ENCODE measurements at places on chromosomes 3 and 15.

DNA sequence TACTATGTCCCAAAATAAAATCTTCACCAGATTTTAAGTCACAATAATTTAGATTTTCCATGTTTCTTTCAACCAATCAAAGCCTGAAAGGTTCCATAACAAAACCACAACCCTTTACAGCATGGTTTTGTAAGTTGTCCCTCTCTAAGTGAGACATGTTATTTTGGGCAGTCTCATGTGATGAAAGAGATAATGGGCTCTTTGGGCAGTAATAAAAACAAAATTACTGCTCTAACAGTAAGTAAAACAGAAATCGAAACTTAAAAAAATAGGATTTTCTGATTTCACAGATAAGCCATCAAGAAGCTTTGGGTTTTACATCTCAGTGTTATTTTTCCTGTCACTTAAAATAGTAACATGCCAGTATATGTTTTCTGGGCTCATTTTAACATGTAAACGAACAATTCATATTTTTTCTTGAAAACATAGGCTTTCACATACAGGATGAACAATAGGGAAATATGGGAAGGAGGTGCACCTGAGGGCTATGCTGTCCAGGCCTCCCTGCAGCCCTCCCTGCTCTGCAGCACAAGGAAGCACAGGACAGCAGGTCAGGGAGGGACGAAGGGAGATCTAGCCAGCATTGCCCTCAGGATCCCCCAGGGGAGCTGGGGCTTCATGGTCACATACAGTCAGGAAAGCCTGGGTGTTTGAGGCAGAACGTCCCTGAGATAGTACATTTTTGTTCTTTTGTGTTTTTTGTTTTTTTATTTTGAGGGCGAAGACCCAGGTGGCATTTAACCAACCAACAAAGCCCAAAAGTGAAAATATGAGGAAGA lies 157.4 kb downstream of the SHOX2 start:
- DNase-seq = no peak

DNA sequence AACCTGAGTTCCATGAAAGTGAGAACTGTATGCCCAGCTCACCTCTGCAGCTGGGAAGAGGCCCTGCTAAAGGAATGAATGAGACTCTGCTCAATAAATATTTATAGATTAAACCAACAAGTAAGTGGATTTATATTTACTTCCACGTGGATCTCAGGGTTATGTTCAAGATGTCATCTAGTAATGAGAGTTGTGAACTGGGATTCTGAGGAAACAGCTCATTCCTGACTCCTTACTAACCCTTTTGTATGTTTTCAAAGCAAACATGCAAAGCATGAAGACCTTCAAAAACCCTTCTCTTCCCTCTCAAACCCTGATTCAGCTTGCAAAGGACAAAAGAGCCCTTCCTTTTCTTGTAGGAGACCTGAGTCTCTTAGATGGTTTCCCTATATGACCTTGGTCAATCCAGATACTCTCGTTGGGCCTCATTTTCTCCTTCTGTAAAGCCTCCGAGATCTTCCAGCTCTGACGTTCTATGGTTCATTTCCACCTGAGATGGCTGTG lies 53.4 kb downstream of the LSM3 start:
- no peak for DNase-seq

DNA sequence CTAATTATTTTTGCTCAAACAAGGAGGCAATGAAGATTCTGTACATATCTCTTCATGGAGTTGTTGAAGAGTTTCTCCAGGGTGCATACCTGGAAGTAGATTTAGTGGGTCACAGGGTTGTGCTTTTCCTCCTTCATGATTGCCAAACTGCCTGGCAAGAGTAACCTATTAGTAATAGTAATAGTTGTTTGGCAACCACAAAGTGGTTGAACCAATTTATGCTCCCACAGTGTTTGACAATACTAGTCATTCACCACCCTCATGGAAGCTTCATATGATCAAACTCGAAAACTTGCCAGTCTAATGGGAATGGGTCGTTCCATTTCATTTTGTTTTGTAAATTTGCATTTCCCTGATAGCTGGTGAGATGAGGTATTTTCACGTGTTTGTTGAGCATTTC lies 57.8 kb downstream of the TLE3 start:
- DNase-seq = no peak

DNA sequence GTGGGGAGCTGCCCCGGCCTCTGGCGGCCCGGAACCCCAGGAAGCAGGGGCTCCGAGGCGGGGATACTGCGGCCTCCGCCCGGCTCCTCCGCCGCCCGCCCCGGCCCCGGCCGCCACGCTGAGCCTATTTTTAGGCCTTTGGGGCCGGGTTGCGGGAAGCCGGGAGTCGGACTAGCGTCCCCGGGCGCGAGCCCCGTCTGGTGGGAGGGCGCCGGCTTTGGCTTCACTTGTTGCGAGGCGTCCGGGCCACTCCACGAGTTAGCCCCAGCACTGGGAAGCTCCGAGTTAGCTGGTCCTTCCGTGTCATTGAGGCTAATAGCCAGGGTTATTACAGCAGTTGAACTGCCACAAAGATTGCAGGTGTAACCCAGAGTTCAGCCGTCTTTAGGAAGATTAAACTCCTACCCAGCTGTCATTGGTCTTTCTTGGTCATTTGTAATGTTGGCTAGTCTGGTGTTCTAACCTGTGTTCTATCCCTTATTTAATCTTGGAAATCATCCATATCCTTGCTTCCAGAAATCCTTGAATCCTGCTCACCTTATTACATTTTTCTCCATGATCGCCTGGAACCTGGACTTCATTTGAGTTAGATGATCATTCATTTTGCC lies 791 bp downstream of the GYG1 start:
- DNase-seq = peak; percentile 28

DNA sequence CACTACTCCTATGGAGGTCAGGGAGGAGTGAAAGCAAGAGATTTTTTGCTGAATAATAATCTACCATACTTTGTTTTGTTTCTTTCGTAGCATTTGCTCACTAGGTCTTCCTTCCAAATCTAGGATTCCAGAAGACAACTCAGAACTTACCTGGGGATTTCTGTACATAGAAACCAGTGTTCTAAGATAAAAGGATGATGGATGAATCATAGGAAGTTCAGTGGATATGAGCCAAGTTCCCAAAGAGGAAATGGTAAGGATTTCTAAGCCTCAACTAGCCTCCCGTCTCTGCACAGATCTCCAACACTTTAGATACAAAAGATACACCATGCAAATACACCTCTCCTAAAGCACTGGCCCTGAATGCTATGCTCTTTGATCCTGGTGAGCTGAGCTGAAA lies 283.9 kb downstream of the TAFA4 start:
- DNase-seq = no peak

- no peak for DNase-seq
Observed at GRCh38 chr3:173865900-173866498, 468.5 kb downstream of the NLGN1 start.

DNA sequence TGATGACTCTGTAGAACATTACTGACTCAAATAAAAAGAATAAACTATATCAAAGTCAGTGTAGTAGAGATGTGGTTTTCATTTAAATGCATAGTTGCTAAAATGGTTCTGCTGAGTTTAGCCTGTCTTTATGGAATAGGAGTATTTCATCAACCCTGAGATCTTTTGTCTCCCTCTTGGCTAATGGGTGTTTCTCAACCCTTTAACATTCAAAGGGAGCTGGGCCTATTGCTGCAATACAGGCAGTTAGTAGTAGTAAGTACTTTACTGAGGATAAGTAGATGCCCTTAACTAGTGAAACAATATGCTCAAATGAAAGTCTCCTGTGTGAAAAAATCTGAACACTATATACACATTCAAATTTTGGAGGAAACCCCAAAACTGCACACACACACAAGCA lies 184.7 kb upstream of the TTC14 start:
- no peak for DNase-seq

DNA sequence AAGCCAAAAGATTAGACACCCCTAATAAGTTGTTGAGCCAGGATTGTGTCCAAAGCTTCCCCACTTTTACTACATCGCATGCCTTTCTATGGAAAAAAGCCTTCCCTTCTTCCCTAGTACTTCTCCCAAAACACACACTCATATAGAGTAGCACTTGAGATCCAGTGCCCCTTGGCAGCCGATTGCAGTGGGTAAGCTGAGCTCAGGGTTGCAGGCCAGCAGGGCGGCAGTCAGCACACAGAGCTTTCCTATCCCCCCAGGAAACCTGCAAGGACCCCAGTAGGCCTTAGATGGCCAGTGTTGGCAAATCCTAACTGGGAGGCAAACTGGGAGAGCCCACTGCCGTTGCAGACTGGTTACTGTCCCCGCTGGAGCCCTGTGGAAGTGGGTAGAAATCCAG lies 75.7 kb upstream of the C15orf39 start:
- DNase-seq = no peak

DNA sequence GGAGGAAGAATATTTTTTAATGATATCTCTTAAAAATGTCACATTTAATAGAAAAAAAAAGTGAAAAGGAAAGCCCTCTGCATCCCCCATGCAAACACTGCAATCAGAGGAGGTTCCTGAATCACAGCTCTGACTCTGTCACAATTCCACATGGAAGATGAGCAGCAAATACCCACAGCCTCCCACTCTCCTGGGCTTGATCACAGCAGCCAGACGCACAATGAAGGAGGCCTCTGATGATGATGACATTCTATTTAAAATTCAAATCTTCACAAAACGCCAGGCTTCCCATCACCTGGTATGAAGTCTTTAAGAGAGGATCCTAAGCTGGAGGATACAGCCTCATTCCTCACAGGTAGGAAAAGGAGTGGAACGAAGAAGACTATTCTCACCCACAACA lies 9.1 kb upstream of the DIS3L start:
- DNase-seq = no peak

DNA sequence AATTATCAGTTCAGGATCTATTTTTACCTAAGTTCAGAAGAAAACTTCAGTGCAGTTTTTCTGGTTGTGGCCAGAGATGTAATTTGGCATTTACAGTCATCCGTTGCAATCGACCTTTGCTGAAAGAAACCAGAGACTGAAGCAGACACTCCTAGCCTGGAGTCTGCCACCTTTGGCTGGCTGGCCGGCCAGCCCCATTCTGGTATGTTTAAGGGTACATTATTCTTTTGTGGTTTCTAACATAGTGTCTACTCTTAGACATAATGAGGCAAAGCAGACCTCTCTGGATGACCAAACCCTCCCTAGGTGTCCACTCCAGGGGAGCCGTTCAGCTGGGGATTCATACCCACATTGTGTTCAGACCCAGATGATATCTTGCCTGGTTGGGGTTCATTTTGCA lies 275.9 kb upstream of the TPM1 start:
- DNase-seq = no peak

GRCh38 chr3:57596495-57597126 lies 533 bp downstream of the ARF4 start:
- DNase-seq = peak; percentile 76

GRCh38 chr3:25151281-25151902 lies 276.7 kb upstream of the RARB start:
- no peak for DNase-seq

All from CD14-positive monocyte (primary cell).